Muscle of arm (tissue), 14 donors: ENCODE measurements at places on chromosomes 12 and 14. TPM values are rescaled to one million over a fixed set of nuclear protein-coding genes. Genes with fewer than 3 reads are reported as not detected.

The SLC25A29 gene
- 20.1 TPM for polyA plus RNA-seq

The GLI1 gene
- 8.4 TPM for polyA plus RNA-seq

The DEGS2 gene
- 0.30 TPM for polyA plus RNA-seq

The KLHDC1 gene
- 5.8 TPM for polyA plus RNA-seq

The RNFT2 gene
- 2.1 TPM for polyA plus RNA-seq

The TUNAR gene
- polyA plus RNA-seq: not detected

The FITM1 gene
- 137 TPM for polyA plus RNA-seq

The ESPL1 gene
- 7.2 TPM for polyA plus RNA-seq

The SCNN1A gene
- polyA plus RNA-seq: 1.3 TPM

The OR4K5 gene
- not detected for polyA plus RNA-seq

The PLEKHH1 gene
- 10.0 TPM for polyA plus RNA-seq

The BDKRB2 gene
- polyA plus RNA-seq: 2.7 TPM

- no peak for DNase-seq
Observed at GRCh38 chr14:87542288-87542687, 450.7 kb downstream of the GALC start.

GRCh38 chr12:19421503-19422282, 17.6 kb upstream of the AEBP2 start:
- DNase-seq: no peak

DNA sequence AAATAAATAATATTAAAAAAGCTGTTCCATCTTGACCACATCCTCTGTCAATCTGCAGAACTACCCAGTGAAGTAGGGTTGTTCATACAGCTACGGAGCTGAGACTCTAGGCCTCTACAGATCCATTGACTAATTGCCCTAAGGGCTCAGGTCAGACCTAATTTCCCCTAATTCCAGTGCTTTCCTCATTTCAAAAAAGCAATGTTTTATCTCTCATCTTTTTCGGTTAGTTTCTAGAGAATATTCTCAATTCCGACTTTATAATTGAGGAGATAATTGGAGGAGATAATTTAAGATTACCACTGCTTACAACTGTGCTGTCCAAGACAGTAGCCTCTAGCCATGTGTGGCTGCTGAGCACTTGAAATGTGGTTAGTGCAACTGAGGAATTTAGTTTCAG, 167.1 kb downstream of the KIF21A start:
- no peak for DNase-seq

- DNase-seq: no peak
Observed at GRCh38 chr12:52280319-52280795, 5.9 kb downstream of the KRT86 start.

- no peak for DNase-seq
Observed at GRCh38 chr12:38157933-38158401, 158.6 kb upstream of the ALG10B start.

DNA sequence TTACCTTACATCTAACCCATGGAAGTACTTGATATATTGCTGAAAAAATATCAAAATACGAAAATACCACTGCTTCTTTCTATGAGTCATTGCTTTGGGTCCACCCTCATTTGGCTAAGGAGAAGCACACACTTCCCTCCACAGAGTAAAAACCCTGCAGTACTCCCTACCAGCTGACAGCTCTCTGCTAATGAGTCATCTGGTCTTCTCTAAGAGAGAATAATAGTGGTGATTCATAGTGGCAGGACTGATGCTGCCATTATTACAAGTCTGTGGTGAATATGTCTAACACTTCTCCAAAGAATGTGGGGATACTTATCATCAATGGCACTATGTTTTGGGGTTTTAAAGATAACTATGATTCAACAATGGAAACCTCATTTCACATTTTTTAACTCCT, 90.7 kb downstream of the PPFIA2 start:
- no peak for DNase-seq

DNA sequence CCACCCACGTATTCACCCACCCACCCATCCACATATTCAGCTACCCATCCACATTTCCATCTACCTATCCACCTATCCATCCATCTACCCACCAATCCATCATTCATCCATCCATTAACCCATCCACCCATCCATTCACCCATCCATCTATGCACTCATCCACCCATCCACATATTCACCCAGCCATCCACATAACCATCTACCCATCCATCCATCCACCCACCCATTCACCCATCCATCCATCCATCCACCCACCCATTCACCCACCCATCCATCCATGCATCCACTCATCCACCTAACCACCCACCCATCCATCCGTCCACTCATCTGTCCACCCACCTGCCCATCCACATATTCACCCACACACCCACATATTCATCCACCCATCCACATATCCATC, 70.5 kb downstream of the LGMN start:
- DNase-seq: no peak

- DNase-seq: no peak
Observed at GRCh38 chr12:103455020-103455763, 40.6 kb downstream of the C12orf42 start.

DNA sequence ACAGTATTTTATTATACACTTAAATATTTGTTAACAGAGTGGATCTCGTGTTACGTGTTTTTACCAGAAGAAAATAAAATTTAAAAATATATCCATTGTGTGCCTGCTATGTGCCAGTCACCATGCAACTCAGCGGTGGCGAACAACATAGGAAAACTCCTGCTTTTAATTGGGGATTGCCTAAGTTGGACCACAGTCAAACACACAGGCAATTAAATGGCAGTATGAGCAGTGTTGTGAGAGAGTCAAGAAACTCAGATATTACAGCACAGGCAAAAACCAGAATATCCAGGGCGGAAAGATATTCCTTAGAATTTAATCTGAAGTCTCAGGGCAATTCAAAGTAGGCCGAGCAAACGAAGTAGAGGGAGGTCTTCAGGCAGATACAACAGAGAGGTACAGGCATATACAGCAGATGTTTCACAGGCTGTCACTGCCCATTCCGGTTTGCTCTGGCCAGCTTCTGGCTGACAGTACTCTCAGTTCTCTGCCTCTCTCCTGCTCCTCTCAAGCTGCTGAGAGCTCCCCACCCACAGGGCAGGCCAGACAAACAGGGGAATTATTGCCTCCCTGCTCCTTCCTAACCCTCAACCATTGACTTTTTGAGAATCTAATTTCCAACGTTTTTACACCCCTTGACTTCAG, 540.2 kb upstream of the TMEM132C start:
- no peak for DNase-seq

- no peak for DNase-seq
Observed at GRCh38 chr12:75177997-75178396, 31.6 kb downstream of the KCNC2 start.

GRCh38 chr12:65300679-65301349, 22.3 kb downstream of the MSRB3 start:
- DNase-seq: no peak

DNA sequence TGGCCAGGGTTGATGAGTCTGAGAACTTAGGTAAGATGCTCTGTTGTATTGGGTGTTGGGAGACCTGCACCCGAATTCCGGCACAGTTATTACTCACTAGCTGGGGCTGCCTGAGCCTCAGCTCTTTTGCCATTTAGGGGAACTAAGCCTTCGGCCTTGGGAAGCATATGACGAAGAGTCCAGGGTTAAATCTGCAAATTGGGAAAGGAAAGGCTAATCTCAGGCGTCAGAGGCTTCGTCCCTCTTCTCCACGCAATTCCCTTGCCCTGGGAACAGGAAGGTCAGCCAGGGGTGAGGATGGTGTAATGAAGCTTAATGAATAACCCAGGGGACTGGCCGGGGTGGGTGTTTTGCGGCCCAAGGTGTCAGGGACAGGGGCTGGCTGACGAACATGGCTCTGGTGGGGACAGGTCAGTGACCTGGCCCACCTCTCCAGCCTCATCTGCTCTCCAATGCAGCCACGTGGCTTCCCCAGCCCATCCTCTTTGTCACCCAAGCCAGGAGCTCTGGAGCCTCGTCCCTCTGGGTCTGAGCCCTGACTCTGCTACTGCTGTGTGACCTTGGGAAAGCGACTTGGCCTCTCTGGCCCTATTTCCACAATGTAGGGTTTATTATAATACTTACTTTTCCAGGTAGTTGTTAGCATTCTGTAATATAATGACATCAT, 3.8 kb upstream of the SDSL start:
- DNase-seq: no peak

DNA sequence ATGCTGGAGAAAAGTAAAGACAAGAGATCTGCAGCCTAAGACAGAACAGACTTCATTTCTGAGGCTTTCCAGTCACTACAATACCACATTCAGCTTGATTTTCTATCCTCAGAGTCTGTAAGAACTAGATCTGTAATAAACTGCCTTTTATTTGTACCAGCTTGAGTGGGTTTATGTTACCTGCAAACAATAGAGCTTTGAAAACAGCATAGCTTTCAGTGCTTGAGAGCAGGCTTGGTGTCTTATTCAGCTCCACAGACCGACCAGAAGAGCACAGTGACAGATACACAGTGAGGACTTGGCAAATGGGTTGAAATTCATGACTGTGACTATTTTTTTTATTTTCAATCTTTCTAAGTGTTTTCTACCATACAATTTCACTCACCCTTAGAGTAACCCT, 207.8 kb upstream of the OTX2 start:
- DNase-seq: no peak

- DNase-seq: no peak
Observed at GRCh38 chr12:47237751-47238211, 158.0 kb upstream of the AMIGO2 start.

GRCh38 chr12:101854747-101855146, 22.6 kb upstream of the DRAM1 start:
- DNase-seq: no peak

DNA sequence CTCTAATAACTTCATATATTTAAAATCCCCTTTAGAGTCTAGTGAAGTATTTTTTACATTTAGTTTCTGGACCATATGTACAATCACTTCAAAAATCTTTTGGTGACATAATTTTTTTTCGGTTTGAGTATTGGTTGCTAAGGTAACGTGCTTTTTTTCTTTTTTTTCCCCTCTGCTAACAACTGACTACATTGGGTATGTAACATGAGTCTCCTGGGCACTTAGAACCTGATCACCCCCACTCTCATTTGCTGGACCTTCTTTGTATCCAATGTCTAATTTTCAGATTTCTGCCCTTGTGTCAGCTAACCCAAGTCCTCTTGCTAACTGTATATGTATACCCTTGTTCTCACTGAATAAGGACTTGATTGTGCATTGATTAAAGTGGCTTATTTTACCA, 592.9 kb upstream of the FLRT2 start:
- DNase-seq: no peak

GRCh38 chr12:19462406-19462805, 23.1 kb downstream of the AEBP2 start:
- peak; percentile 30 for DNase-seq

DNA sequence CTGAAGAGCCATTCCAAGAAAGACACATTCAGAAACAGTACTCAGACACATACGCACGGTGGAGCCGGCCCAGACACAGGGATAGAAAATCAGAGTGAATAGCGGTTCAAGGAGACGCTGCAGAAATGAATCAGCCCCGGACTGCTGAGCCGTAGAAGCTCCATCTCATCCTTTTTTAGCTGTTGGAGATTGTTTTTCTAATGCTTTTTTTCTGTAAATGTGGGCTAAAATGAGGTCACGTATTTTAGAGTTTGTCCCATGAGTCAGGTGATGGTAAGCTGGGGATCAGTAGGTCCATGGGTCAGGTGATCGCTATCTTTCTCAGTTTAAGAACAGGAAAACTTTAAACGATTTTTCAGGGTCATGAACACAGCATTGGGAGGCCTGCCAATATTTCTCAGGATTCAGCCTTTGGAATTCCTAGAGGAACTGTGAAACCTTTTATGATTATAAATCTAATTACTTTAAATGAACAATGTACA, 202.4 kb downstream of the ITPR2 start:
- no peak for DNase-seq

GRCh38 chr12:13307143-13307816, 110.8 kb downstream of the EMP1 start:
- DNase-seq: no peak

- no peak for DNase-seq
Observed at GRCh38 chr12:96444399-96444798, 44.2 kb upstream of the CDK17 start.

DNA sequence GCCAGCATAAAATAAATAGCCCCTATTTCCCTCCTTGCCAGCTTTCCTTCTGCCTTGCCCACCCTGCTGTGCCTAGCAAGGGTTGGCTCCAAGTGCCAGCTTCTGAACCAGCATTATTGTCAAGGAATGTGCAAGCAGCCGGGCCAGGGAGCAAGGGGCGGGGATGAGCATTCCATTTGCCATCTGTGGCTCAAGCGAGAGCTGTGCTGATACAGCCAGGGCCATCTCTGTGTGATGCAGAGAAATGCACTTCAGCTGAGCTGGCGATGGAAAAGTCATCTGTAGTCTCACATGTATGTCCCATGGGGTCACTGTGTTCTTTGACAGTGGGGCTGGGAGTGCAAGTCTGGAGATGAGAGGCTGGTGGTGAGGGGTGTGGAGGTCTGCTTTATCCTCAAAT, 137.3 kb downstream of the SUDS3 start:
- DNase-seq: no peak

DNA sequence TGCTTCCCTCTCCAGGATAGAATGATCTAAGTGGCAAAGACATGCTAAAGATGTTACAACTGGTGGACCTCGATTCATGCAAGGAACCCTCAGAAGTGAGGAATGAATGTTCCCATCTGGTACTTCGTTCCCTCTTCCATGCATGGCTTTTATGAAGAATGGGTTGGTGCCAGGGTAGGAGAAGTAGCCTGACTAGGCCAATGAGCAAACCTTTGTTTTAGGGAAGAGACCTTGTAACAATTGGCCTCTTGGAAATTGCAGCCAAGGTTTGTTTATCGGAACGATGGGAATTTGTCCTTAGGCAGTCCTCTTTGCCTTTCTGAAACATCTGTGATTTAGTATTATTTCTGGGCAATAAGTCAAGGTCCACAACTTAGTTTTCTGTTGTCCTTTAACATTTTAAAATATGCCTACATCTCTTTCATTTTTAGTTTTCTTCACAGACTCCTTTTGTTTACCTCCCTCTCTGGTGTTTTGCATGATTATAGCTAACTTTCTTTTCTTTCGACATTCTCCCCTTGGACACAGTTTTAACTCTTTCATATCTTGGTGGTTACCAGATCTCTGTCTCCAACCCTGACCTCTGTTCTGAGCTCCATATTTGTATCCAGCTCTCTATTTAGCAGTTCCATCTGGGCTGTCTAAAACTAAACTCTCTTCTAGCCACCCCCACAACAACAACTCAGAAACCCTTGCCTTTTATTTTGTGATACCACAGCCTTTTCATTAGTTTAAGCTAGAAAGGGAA, 70.0 kb downstream of the DIP2B start:
- DNase-seq: no peak

DNA sequence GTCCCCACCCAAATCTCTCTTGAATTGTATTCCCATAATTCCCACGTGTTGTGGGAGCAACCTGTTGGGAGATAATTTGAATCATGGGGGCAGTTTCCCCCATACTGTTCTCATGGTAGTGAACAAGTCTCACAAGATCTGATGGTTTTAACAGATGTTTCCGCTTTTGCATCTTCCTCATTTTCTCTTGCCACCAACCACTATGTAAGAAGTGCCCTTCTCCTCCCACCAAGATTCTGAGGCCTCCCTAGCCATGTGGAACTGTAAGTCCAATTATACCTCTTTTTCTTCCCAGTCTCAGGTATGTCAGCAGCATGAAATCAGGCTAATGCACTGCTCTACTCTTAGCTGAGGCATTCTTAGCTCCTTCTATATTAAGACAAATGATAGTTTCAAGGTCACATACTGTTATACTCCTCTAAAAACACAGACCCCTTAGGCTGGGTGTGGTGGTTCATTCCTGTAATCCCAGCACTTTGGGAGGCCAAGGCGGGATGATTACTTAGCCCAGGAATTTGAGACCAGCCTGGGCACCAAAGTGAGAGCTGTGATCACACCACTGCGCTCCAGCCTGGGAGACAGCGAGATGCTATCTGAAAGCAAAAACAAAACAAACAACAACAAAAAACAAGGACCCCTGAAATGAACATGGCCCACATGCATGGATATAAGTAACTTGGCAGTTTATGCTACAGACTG, 3.6 kb downstream of the SCAF11 start:
- DNase-seq: no peak
